Cardiac muscle cell (in vitro differentiated cells and primary cell): ENCODE measurements at places on chromosomes 16 and 17. TPM values are rescaled to one million over a fixed set of nuclear protein-coding genes. Genes with fewer than 3 reads are reported as not detected.

The DPEP3 gene
- total RNA-seq = 0.07 TPM in 1 of 2 replicates, not detected in the other

The PIP4K2B gene
- total RNA-seq = 98.7 and 116 TPM in 2 replicates

The CD300LB gene
- total RNA-seq = not detected in 2 replicates

The MMP25 gene
- 0.03 TPM in 1 of 2 replicates, not detected in the other for total RNA-seq

The SGCA gene
- total RNA-seq = 57.5 and 63.3 TPM in 2 replicates

The RSKR gene
- 7.3 and 16.2 TPM in 2 replicates for total RNA-seq

The CD79B gene
- total RNA-seq = not detected in 2 replicates

The CD68 gene
- total RNA-seq = 0.35 and 0.39 TPM in 2 replicates

The PRR11 gene
- total RNA-seq = 2.7 and 18.9 TPM in 2 replicates

The UBFD1 gene
- total RNA-seq = 256 and 277 TPM in 2 replicates

The TMEM92 gene
- 14.2 and 30.0 TPM in 2 replicates for total RNA-seq

The PLLP gene
- total RNA-seq = 11.4 and 14.2 TPM in 2 replicates

The BFAR gene
- total RNA-seq = 34.4 and 38.4 TPM in 2 replicates

The SLC47A1 gene
- total RNA-seq = 16.0 and 48.6 TPM in 2 replicates

The DHRS7C gene
- 0.63 and 1.2 TPM in 2 replicates for total RNA-seq

The EFNB3 gene
- 60.2 and 70.3 TPM in 2 replicates for total RNA-seq

The RNF213 gene
- total RNA-seq = 12.8 and 24.9 TPM in 2 replicates

The EVPLL gene
- total RNA-seq = not detected in 2 replicates

The CTRB1 gene
- not detected in 2 replicates for total RNA-seq

The SLC35G6 gene
- not detected in 2 replicates for total RNA-seq

The FKBP10 gene
- total RNA-seq = 265 and 336 TPM in 2 replicates

The NPIPA3 gene
- 0.28 and 2.2 TPM in 2 replicates for total RNA-seq

The SOX8 gene
- 9.2 and 13.7 TPM in 2 replicates for total RNA-seq

The SLC6A2 gene
- 1.3 and 3.4 TPM in 2 replicates for total RNA-seq

The MYH13 gene
- 0.09 TPM in 1 of 2 replicates, not detected in the other for total RNA-seq

The TP53TG3B gene
- total RNA-seq = not detected in 2 replicates

The HS3ST6 gene
- total RNA-seq = not detected in 2 replicates

The KRTAP2-2 gene
- not detected in 2 replicates for total RNA-seq

The CBX8 gene
- total RNA-seq = 16.7 and 20.3 TPM in 2 replicates

The SHISA6 gene
- total RNA-seq = 0.25 and 0.45 TPM in 2 replicates

The XPO6 gene
- 72.5 and 79.8 TPM in 2 replicates for total RNA-seq

The KRT15 gene
- total RNA-seq = 0.09 and 0.28 TPM in 2 replicates

The TNFRSF13B gene
- not detected in 2 replicates for total RNA-seq

The HS3ST3A1 gene
- 15.0 and 20.6 TPM in 2 replicates for total RNA-seq

The TSPAN10 gene
- 5.0 TPM in 2 replicates for total RNA-seq

The SLC12A3 gene
- total RNA-seq = not detected in 2 replicates

The SCN4A gene
- total RNA-seq = 0.63 and 0.78 TPM in 2 replicates

The P2RX5 gene
- 0.09 and 0.46 TPM in 2 replicates for total RNA-seq

The GLP2R gene
- not detected in 2 replicates for total RNA-seq

The DBF4B gene
- 12.2 and 26.8 TPM in 2 replicates for total RNA-seq

The PPY gene
- not detected in 2 replicates for total RNA-seq

The SCGB1C2 gene
- total RNA-seq = not detected in 2 replicates

The RAB11FIP3 gene
- 61.8 and 77.1 TPM in 2 replicates for total RNA-seq

The CCL8 gene
- total RNA-seq = not detected in 2 replicates

The KRTAP4-6 gene
- not detected in 2 replicates for total RNA-seq

The GRAPL gene
- total RNA-seq = 0.57 TPM in 1 of 2 replicates, not detected in the other

The TNRC6A gene
- total RNA-seq = 20.2 and 33.1 TPM in 2 replicates

The MYCBPAP gene
- total RNA-seq = 1.2 and 3.2 TPM in 2 replicates

The SLC13A2 gene
- not detected in 2 replicates for total RNA-seq

The GRIN2C gene
- 0.95 and 6.1 TPM in 2 replicates for total RNA-seq

The GINS2 gene
- total RNA-seq = 8.9 and 17.9 TPM in 2 replicates

The ESRP2 gene
- 0.60 and 2.8 TPM in 2 replicates for total RNA-seq

The SLC52A1 gene
- total RNA-seq = not detected in 2 replicates

The ICAM2 gene
- not detected in 2 replicates for total RNA-seq

The TBC1D3 gene
- total RNA-seq = not detected in 2 replicates

The ITGAL gene
- total RNA-seq = not detected in 2 replicates

The PLCD3 gene
- total RNA-seq = 41.0 and 66.3 TPM in 2 replicates
